ENCODE measurements at places on chromosomes 11 and 22.

DNA sequence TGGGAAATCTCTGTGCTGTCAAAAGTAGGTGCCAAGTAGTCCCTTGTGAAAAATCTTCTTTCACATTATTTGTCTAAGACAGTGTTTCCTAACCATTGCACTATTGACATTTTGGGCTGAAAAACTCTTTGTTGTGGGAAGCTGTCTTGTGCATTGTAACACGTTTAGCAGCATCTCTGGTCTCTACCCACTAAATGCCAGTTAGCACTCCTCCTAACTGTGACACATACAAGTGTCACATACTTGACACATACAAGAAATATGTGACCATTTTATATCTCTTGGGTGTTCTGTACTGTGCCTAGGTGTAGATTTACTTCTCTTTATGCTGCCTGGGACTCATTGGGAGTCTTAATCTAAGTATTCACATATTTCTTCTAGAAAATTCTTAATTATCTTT lies 57.8 kb downstream of the NXPE1 start:
- no peak for DNase-seq

- DNase-seq = no peak
Observed at GRCh38 chr22:43470253-43470652, 58.4 kb downstream of the MPPED1 start.

- DNase-seq = no peak
Observed at GRCh38 chr22:45465633-45466032, 37.0 kb upstream of the FBLN1 start.

DNA sequence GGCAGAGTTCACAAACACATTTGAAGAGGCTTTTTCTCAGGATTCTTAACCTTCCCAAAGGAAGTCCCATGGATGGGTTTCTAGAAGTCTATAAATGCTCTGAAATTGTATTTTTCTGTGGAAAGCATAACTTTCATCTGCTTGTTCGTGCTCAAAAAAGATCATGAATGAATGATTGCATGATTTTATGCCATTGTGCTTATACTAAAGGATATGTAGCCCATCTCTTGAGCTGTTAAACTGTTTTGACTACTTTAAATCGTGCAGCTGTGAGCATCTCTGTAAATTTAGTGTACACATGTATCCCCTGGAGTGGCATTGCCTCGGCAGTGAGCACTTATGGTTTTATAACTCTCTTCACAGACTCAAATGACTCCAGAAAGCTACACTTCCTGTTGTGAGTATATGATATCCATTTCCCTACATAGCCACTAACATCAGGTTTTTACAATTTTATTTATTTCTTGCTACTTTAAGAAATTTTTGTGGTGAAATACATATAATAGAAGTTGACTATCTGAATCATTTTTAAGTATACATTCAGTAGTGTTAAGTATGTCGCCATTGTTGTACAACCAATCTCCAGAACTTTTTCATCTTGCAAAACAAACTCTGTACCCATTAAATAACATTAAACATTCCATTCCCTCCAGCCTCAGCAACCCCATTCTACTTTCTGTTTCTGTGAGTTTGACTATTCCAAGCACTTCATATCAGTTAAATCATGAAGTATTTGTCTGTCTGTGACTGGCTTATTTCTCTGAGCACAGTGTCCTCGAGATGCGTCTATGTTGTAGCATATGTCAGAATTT lies 8.0 kb downstream of the NEAT1 start:
- no peak for DNase-seq

GRCh38 chr11:61650781-61651571 lies 29.2 kb upstream of the DAGLA start:
- no peak for DNase-seq

DNA sequence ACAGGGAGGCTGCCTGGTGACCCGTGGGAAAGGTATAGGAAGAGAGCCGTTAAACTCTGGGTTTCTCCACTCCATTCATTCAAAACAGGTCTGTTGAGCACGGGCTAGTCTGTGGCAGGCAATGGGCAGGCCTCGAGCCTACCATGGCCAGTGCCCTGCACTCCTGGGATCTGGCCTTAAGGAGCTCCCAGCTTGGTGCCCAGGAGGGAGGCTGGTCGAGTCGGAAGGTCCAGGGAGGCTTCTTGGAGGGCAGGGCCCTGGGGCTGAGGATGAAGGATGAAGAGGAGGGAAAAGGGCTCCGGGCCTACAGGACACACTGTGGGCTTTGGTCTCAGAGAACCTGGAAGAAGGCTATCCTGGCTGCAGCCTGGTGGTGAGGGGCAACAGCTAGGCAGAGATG lies 41.9 kb upstream of the MN1 start:
- DNase-seq = no peak

GRCh38 chr11:73140213-73141030 lies 1.7 kb downstream of the FCHSD2 start:
- DNase-seq = no peak

DNA sequence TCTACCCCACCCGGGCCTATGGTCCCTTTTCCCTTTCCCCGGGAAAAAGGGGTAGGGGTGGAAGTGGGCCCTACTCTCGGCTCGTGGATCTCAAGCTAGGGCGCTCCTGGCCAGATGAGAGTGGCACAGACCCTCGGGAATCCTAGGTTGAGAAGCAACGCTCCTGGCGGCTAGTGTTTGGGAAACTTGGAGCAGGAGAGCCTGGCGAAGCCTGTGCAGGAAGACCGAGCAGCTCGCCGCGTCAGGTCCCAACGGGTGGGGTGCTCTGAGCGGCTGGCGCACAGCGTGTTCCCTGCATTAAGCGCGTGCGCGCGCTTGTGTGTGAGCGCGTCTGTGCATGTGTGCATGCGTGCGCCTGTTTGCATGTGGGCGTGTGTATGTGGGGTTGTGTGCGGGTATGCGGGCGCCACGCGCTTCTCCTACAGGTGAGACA lies 7.1 kb upstream of the FLI1 start:
- no peak for DNase-seq

GRCh38 chr22:21051831-21052400 lies 6.2 kb downstream of the LRRC74B start:
- no peak for DNase-seq

DNA sequence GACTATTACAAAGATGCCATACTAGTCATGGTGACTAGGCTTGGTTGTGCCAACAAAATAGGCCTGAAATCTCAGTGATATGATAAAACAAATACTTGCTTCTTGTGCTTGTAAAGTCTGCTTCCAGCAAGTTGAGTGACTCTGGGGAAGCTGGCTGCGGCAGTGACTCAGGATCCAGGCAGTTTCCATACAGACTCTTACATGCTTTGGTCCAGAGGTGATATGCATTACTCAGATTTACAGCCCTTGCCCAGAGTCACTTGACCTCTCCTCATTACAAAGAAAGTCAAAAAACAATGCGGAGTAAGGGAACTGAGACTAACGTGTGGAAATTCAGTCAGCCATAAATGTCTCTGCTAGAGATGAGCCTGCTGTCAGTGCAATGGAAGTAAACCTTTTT lies 387.5 kb downstream of the KCNA4 start:
- no peak for DNase-seq

DNA sequence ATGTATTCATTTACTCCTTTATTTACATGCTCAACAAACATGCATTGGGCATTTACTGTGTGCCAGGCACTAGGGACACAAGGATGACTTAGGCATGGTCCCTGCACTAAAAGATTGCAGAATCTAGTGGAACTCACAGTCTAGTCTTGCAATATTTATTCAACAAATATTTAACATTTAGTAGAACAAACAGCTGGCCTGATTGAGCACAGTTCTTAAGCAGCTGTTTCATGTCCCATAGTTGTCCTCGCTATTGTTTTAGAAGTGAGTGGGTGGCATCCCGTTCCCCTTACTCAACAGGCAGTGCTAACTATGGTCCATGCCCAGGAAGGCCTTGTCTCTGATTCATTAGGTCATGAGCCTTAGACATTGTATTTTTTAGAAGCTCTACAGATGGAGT lies 459.9 kb upstream of the CADM1 start:
- no peak for DNase-seq

DNA sequence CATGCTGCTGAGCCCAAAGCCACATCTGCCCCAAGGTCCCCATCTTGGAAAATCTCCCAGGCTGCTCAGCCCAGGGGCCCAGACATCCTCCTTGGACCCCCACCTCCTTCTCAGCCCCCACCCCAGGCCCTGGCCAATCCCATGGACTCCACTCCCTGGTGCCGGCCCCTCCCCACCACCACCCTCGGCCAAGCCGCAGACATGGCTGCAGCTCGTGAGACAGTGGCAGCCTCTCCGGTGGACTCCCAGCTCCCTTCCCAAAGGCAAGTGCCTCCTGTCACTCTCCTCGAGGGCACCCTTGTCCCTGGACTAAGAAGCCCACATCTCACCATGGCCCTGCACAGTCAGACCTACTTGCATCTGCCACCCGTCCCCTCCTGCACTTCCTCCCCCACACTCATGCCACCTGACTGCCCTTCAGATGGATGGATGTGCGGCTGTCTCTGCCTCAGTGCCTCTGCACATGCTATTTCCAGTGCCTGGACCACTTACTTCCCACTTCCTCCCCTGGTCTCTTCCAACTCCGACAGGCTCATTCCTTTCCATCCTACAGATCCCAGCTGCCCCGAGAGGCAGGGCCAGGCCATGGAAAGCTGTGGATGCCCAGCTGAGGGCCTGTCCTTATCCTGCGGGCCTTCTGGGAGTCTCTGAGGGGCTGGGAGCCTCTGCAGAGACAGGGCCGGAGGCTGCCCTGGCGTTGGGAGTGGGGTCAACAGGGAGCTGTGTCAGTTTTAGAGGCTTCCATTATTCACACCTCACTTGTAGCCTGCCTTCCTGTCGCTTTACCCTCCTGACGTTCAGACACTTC lies 25.5 kb upstream of the RFPL3 start:
- no peak for DNase-seq

DNA sequence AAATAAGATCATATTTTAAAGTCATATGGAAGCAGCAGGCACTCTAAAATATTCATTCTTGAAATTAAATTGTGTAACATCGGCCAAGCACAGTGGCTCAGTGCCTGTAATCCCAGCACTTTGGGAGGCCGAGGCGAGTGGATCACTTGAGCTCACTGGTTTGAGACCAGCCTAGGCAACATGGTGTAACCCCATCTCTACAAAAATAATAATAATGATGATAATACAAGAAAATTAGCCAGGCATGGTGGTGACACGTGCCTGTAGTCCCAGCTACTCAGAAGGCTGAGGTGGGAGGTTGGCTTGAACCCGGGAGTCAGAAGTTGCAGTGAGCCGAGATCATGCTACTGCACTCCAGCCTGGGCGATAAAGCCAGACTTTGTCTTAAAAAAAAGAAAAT lies 77.4 kb downstream of the TRIM29 start:
- no peak for DNase-seq

DNA sequence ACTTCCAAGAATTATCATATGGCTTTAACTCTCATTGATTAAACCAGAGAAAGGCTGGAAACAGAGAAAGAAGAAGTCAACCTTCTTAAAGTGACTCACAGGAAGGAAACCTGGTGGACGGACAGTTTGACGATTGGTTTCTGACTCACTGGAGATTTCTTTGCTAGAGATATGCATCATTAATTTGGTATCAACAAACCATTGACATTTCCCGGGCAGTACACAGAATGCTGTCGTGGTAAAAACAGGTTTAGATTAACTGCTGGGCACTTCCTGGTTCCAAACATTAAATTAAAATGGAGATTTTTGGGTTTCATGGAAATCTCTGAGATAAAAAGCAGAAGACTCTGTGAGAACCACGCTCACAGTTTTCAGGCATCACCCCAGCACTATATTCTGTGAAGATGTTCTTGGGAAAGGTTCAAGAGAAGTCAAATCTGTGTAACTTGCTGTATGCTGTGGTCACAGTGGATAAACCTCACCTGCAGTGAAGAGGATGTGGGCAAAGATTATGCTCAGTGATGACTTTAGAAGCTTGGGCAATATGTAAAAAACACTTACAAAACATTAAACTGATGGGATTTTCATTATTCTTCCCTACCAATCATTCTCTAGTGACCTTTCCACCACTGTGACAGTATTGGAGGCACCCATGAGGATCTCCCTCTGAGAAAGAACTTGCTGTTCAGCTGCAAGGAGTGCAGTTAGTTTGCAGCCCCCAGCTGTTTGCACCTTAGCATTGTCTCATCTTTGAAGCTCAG lies 61.1 kb upstream of the CD44 start:
- no peak for DNase-seq
